ENCODE measurements at places on chromosomes 5 and 9. TPM values are rescaled to one million over a fixed set of nuclear protein-coding genes. Genes with fewer than 3 reads are reported as not detected.
A peak's percentile ranks its signal among the peaks of the same experiment; 100 is the strongest.

DNA sequence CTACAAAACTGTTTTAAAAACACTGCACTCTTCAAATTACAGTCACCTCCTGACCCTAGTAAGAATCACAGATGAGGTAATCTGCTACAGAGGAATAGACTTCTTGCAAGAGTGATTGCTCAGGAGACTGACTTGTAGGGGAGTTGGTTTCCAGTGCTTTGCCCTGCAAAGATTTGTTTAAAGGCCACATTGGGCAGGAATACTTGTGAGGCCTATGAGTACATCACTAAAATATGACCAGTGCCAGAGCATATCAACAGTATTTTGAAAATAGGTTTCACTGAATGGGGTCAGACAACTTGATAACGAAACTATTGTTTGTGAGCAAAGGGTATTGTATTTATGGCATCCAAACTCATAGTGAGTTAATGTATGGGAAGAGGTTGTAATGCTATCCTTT is 21.5 kb upstream of the CTNND2 start:
- no peaks in the 10 kb centered on the region for H3K27me3 ChIP-seq
- H3K4me3 ChIP-seq: no peak overlapping the region
- no peak for DNase-seq
- no peaks in the 10 kb centered on the region for H3K4me1 ChIP-seq

DNA sequence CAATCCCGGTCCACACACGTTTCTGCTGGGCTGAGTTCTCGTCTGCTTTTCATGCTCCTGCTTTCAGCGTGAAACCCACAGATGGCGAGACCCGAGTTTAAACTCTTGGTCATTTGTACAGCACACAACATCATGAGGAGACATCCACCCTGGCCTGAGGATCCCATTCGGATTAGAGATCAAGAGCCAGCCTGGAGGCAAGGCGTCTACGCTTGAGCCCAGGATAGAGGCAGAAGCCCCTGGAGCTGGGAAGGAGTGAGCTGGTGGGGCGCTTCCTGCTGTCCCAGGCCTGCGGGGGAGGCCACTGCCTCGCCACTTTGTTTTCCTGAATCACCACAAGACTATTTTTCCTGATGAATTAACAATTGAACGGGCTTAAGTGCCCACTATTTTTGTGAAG is 281.9 kb upstream of the IRX4 start:
- DNase-seq: peak; percentile 41
- no peaks in the 10 kb centered on the region for H3K4me1 ChIP-seq
- H3K27ac ChIP-seq: no peak overlapping the region
- H3K27me3 ChIP-seq: no peaks in the 10 kb centered on the region

DNA sequence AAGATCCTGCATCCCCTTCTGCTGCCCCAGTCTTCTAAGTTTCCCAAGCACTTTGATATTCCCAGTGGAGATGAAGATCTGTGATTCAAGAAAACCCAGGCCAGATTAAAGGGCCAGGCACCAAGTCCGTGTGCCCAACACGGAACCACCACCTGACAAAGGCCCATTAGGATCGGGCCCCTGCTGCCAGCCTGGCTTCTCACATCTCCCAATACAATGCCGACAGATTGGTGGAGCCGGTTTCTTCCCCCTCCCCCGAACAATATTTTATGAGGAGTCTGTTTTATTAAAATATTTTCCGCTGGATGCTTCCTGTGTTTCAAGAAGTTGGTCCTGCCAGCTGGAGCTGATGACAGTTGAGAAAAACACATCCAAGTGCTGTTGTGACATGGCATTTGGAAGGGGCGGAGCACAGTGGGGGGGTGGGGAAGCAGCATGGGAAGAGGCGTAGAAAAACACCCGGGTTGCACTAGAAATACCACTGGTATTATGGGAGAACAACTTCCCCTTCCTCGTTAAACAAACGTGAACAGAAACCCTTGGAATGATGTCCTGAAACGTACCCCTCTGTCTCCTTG is 45.0 kb downstream of the CRB2 start:
- no peak overlapping the region for H3K27ac ChIP-seq
- DNase-seq: peak; percentile 81
- no peaks in the 10 kb centered on the region for H3K36me3 ChIP-seq

Gene SNAPC3
- total RNA-seq: 30.4 TPM

Gene DNAJB5
- total RNA-seq: 12.7 TPM
